Fibroblast of skin of left quadriceps (primary cell): ENCODE measurements at places on chromosomes 5 and 9.

- no peak for DNase-seq
Measured at GRCh38 chr9:127421057-127421456, 3.1 kb upstream of the ZNF79 start.

- DNase-seq = no peak
Measured at GRCh38 chr5:1108865-1109174, 3.0 kb downstream of the SLC12A7 start.

GRCh38 chr5:38527475-38527874 lies 29.0 kb downstream of the LIFR start:
- no peak for DNase-seq

- peak; percentile 40 for DNase-seq
Measured at GRCh38 chr5:76958991-76959767, 6.3 kb downstream of the CRHBP start.

- DNase-seq = no peak
Measured at GRCh38 chr9:87382900-87383299, 114.8 kb upstream of the DAPK1 start.

DNA sequence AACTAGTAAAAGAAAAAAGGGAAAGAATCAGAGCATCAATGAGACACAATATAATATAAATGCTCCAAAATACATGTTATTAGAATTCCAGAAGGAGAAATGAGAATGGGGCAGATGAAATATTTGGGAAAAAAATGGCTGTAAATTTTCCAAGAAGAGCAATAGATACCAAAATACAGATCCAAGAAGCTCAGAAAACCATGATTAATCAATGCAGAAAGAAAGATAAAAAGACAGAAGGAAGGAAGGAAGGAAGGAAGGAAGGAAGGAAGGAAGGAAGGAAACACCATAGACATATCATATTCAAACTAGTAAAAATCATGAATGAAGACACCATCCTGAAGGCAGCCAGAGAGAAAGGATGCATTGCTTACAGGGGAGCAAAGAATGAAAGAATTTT lies 920.9 kb downstream of the EFNA5 start:
- no peak for DNase-seq

DNA sequence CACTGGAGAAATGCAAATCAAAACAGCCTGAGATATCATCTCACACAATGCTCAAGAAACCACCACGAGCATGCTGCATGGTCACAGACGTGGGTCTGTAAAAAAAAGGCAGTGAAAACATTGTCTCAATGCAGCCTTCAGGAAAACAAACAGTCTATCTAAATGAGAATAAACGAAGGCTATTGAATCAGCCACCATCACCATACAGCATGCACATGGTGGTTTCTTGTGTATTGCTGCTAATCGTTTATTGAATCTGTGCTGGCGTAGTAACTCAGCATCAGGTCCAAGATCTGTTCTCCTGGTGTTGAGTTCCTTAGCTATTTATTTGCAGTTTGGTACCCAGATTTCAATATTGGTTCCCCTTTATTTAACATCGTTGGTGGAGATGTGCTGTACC lies 1115.0 kb downstream of the CDH18 start:
- DNase-seq = no peak

GRCh38 chr9:104772714-104773510 lies 9.0 kb downstream of the NIPSNAP3B start:
- no peak for DNase-seq

- no peak for DNase-seq
Measured at GRCh38 chr5:154829589-154830218, 20.7 kb downstream of the FAXDC2 start.

GRCh38 chr5:50292735-50293394 lies 148.2 kb downstream of the EMB start:
- DNase-seq = no peak

GRCh38 chr9:96398582-96399324 lies 15.2 kb upstream of the SLC35D2 start:
- DNase-seq = no peak

GRCh38 chr9:113951032-113951372 lies 74.9 kb downstream of the ZNF618 start:
- no peak for DNase-seq
